Amygdala (tissue), 56 donors: ENCODE measurements at places on chromosomes 2 and 18.

GRCh38 chr2:175057078-175057685, 52.0 kb upstream of the CHN1 start:
- no peak for DNase-seq

GRCh38 chr2:11863103-11863502, 116.7 kb downstream of the LPIN1 start:
- no peak for DNase-seq

DNA sequence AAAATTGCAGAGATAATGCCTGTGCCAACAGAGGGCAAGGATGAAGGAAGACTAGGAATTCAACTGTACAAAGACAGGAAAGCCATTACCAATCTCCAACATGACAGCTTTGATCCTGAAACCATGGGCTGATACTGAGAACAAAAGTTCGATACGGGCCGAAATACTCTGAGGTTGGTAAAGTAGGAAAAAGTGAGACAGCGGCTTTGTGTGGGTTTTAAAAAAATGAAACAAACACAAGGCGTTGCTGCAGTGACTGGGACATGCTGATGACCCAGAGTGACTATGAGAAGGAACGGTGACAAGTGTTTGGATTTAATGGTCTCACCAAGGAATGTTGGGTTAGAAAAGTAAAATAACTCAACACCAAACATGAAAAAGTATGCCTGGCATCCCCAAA, 24.2 kb upstream of the SDC1 start:
- DNase-seq = no peak

DNA sequence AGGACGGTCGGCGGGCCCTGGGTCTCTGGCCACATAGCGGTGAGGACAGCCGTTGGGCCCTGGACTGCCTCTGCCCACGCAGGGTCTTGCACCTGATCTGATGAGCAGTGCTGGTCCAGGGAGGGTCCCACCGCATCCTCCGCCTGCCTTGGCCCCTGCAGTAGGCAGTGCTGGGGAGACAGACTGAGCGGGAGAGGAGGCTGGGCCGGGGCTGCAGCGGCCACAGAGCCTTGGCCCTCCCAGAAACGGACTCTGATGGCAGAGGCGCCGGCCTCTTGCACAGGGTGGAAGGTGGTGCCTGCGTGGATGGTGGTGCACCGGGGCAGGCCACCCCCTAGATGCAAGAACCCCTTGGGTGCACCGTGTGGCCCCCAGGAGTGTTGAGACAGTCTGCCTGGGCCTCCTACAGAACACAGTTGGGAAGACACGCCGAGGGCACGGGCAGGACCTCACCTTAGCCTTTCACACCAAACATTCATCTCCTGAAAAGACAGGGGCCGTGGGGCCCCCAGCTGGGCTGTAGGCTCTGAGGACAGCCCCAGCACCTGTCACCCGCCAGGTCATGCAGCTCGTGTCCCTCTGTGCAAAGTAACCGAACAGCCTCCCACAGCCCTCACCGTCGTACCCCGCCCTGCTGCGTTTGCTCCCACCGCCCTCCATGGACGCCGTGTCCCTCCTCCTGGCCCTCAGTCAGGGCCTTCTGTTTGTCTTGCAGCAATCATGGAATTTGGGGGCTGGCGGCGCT, 36.8 kb downstream of the NFATC1 start:
- no peak for DNase-seq

- no peak for DNase-seq
Measured at GRCh38 chr2:41137031-41137430, 685.1 kb upstream of the SLC8A1 start.

DNA sequence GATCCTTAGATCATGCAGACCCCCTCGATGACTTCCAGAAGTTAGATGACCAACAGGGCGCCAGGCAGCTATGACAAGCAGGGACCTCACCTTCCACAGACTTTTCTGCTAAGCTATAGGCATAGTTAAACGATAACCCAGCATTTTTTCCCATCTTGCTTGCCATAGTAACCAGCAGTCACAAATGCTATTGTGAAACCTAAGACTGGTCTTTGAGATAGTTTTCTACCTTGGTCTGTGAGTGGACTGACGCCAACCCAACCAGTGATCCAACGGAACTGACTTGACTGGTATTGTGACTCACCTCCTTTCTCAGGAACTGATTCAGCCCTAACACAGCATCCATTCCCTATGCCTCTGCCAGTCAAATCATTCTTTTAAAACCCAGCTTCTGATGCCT, 361.2 kb downstream of the LRRTM4 start:
- no peak for DNase-seq

GRCh38 chr2:885230-886071, 65.2 kb upstream of the SNTG2 start:
- DNase-seq = no peak

- DNase-seq = no peak
Measured at GRCh38 chr18:74082742-74083556, 64.7 kb downstream of the FBXO15 start.

GRCh38 chr18:23183411-23184150, 48.3 kb downstream of the CABLES1 start:
- DNase-seq = no peak

- DNase-seq = no peak
Measured at GRCh38 chr18:76452357-76452756, 42.7 kb downstream of the ZNF516 start.

GRCh38 chr2:63721082-63721424, 120.6 kb upstream of the UGP2 start:
- DNase-seq = no peak

- no peak for DNase-seq
Measured at GRCh38 chr2:33482518-33482917, 6.1 kb downstream of the RASGRP3 start.

DNA sequence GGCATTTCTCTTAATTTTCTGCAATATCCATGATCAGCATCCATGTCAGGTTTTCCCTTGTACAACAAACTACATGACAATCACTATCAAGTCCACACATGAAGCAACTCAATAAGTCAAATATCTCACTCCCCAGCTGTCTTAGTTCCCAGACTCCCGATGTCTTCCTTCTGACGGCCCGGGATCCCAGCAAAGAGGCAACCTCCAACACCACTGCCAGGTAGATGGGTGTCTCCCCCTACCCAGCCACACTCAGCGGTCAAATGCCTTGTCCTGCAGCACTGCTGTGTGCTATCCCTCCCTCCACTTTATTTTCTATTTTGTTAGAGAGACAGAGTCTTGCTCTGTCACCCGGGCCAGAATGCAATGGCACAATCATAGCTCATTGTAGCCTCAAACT, 23.3 kb downstream of the TRABD2A start:
- DNase-seq = no peak

GRCh38 chr18:72376256-72376655, 167.9 kb downstream of the CBLN2 start:
- DNase-seq = no peak

- DNase-seq = no peak
Measured at GRCh38 chr2:197615016-197615652, 60.3 kb downstream of the RFTN2 start.

- DNase-seq = no peak
Measured at GRCh38 chr2:102253140-102253752, 58.1 kb upstream of the IL1RL1 start.

DNA sequence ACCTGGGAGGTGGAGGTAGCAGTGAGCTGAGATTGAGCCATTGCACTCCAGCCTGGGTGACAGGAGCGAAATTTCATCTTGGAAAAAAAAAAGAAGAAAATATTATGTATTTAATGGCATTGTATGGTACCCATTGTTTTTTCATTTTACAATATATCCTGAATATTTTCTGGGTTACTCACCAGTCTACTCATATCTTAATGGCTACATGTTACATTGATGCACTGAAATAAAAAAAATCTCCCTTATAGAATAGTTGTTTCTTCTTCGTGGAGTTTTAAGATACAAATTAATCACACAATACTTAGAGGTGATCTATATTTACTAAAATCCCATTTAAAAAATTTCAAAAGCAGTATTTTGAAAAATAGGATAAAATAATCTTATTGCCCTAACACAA, 66.3 kb upstream of the XPO1 start:
- DNase-seq = no peak

- DNase-seq = no peak
Measured at GRCh38 chr2:104889960-104890684, 36.2 kb downstream of the POU3F3 start.

DNA sequence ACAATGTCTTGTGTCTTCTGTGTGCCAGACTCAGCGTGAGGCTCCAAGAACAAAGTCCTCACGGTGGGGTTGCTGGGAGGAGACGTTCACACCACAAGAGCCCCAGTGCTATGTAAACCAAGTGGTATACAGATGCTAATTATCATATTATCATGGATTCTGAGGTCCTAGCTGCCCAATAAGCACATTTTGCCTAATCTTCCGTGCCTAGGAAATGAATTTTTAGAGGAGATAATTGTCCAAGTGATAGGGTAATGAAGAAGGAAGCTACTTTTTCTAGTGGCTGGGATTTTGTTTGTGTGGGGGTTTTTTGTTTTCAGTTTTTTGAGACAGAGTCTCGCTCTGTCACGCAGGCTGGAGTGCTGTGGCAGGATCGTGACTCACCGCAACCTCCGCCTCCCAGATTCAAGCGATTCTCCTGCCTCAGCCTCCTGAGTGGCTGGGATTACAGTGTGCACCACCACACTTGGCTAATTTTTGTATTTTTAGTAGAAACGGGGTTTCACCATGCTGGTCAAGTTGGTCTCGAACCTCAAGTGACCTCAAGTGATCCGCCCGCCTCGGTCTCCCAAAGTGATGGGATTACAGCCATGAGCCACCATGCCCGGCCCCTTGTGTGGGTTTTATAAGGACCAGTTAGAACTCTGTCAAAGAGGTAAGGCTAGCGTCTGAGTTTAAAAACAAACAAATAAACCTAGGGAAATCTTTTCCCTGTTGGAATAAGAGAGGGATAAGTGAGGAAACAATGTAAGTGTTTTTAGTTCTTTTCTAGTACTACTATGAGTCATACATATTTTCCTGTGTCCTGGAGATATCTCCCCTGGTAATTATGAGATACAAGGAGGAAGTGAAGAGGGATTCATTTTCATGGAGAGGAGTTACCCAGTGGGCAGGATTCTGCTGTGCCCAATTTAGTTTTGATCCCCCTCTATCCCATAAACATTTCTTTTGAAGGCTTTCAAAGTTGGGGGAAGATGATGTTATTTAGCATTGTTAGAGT, 9.5 kb upstream of the SMAD7 start:
- DNase-seq = no peak
